Stimulated activated CD4-positive, alpha-beta T cell treated with anti-CD3 and anti-CD28 coated beads, Interleukin-2, amount 100 ng/mL, for 24 hours (primary cell): ENCODE measurements at places on chromosomes 16 and 17.

DNA sequence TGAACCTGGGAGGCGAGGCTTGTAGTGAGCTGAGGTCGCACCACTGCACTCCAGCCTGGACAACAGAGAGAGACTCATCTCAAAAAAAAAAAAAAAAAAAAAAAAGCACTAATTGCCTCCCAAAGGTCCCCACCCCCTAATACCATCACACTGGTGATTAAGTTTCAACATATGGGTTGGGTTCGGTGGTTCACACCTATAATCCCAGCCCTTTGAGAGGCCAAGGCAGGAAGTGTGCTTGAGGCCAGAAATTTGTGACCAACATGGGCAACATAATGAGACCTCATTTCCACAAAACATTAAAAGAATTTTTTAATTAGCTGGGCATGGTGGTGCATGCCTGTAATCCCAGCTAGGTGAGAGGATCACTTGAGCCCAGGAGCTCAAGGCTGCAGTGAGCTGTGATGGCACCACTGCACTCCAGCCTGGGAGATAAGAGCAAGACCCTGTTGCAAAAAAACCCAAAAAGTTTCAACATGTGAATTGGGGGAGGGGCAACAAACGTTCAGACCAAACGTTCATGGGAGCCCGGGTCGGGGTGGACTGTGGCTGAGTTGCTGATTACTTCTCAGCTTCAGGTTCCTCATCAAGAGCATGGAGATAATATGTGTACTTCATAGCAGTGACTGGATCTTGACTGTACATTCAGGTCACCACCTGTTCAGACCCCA, 62.1 kb upstream of the NOL11 start:
- no peak for DNase-seq

- no peak for DNase-seq
Observed at GRCh38 chr17:59355702-59356325, 24.4 kb downstream of the YPEL2 start.

DNA sequence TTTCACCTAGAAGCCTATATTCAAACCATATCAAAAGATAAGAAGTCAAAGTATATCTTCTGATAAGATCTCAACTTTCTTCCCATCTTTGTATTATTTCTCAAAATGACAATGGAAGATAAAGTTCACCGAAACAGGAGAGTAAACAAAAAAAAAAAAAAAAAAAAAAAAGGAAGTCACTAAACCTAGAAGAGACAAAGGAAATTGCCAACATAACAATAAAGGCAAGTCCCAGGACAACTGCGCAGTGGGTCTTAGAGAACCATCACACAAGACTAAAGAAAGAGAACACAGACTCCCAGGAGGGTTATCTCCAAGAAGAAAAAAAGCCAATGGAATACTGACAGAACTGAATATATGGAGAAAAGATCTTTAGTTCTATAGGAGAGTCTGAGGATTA, 65.7 kb downstream of the SMURF2 start:
- DNase-seq: no peak

DNA sequence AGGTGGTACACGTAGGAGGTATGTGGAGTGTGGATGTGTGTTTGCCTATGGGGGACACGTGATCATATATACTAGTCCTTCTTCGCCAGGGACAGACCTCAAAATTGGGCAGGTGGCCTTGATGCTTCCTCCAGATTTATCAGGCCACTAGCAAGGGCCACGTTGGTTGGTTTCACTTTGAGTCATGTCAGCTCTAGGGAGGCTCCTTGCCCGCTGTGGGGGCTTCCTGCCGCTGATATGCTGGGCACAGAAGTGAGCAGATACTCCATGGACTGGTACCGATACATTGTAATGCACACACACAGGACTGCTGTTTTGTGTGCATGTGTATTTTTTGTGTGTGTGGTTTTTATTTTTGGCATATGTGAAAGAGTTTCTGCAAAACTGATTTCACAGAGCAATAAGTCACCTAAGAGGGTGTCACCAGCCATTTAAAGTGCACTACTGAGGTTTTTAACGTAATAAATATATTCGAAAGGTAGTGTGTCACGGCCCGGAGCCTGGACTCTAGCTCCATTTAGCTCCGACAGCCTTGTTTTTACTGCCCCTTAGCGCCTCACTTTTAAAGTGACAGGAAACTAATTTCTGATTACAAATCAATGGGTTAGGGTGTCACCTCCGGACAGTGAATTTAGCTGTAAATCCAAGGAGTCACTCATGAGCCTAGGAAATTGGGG, 605.5 kb upstream of the SALL1 start:
- DNase-seq: no peak

DNA sequence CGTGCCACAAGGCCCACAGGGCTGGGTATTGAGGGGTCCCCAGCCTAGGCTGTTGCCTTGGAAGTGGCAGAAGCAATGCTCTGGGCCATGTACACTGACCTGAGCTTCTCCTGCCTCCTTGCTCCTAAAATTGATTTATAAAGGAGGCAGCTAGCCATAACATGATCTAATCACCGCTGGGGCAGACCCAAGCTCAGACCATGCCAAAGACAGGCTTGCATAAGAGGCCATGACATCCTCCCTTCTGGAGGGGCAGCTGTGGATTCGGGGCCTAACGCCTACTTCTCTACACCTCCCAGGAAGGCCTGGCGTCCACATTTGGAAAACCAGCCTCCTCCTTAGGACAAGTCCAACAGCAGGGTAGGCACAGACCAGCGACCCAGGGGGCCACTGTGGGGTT, 12.3 kb downstream of the HSD11B2 start:
- no peak for DNase-seq

GRCh38 chr17:64200080-64201032, 62.7 kb downstream of the TEX2 start:
- peak; percentile 30 for DNase-seq

DNA sequence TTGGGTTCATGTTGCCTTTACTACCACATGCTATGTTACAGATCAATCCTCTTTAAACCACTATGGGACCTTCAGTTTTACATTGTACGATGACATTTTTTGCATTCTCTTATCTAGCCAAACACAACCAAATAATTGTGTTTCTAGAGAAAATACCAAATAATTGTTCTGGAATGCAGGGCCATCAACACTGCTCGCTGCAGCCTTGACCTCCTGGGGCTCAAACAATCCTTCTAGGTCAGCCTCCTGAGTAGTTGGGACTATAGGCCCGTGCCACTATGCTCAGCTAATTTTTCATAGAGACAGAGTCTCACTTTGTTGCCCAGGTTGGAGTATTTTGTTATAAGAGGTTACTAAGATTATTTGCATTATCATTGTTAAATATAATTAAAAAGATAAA, 237.5 kb upstream of the PMFBP1 start:
- no peak for DNase-seq

- DNase-seq: no peak
Observed at GRCh38 chr17:50721194-50722010, 2.0 kb downstream of the LUC7L3 start.

GRCh38 chr16:89422905-89423630, 67.3 kb downstream of the ANKRD11 start:
- DNase-seq: peak; percentile 64

DNA sequence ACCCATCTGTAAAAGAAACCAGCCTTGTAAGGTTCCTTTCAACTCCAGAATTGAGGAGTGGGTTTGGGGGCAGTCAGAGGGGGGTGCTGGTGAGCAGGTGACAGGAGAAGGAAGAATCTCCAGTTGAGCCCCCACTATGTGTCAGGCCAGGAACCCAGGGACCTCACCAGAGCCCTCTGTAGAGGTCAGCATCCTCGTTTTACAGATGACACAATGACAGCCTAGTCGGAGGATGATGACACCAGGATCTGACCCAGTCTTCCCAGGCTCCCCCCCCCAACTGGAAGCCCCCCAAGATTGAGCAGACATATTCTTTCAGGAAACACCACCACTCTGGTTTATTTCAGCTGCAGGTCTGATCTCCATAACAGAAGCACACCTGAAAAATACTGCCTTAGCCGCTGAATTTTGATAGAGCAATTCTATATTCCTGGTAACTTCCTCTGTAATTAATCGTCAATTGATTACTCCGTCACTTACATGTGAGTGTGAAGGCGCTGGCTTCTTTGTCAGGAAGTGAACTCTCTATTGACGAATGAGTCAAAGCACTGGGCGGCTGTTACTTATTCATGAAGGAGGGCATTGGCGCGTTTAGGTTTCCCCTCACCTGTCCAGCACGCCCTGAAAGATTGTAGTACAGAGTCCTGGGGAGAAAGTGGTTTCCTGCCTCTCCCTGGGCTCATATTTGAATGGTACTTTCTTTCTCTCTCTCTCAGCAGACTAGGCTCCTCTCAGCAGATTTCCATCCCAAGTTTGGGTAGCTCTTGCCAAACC, 21.2 kb downstream of the SOCS3 start:
- no peak for DNase-seq

DNA sequence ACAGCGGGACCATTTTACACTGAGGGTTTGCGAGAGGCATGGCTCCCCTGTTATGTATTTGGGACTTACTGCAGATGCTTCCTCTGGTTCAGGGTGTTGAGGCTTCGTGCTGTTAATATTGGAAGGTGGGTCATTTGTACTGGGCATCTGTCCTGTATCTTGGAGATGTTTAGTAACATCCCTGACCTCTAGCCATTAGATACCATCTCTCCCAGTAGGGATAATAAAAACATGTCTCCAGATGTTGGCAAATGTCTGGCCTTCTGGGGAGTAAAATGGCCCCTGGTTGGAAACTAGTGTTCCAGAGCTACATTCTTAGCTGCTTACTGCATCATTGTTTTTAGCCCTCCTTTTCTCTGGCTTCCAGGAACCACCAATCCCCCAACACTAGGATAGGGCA, 388.0 kb downstream of the WWOX start:
- DNase-seq: no peak

- no peak for DNase-seq
Observed at GRCh38 chr16:8850279-8850885, 18.4 kb downstream of the CARHSP1 start.

- no peak for DNase-seq
Observed at GRCh38 chr16:57352636-57353047, 5.9 kb upstream of the CCL22 start.

- no peak for DNase-seq
Observed at GRCh38 chr16:81468269-81468902, 23.8 kb downstream of the CMIP start.

DNA sequence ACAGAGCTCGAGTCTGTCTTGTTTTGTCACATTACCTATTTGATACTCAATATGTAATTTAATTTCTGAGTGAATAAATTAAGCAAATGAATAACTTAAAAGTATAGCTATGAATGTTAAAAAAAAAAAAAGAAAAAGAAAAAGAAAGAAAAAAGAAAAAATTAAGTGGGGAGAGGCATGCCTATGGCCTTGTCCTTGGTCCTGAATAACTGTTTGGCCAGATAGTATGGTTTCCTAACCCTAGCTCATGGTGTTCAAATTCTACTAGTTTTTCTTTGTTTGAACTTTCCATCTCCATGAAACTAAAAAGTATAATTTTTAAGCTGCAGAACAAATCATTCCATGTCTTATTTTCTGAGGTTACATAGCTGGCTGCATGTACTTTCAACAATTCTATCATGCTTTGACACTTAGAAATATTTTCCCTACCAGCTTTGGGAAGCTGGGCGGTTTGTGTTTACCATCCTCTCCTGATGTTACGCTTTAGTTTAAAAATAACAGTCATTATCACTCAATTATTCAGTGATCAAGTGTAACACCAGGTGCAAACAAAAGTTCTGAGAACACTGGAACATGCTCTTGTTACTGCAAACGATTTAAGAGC, 31.8 kb downstream of the TOX3 start:
- DNase-seq: no peak

DNA sequence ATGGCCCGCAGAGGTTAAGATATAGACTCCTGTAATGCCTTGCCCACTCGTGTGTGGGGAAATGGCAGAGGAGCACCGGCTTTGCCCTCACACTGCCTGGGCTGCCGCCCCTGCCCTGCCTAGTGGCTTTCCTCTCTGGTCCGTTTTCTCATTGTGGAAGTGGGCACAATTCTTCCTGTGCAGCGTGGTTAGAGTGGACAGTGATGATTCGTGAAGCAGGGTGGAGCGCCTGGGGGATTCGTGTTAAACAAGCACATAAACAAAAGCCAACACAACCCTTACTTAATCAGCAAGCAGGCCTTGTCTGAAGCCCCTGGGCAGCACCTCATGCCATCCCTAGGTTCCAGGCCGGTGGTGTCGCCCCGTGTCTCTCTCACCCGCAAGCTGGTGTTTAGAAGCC, 269.7 kb downstream of the SEC14L1 start:
- no peak for DNase-seq

- DNase-seq: peak; percentile 56
Observed at GRCh38 chr17:75344666-75345065, 55.4 kb upstream of the SLC25A19 start.

GRCh38 chr17:2054512-2055291, at the start of gene HIC1:
Gene HIC1 (plus strand): TSS chr17:2055103. CDS start chr17:2056691, 1,588 bp downstream.
- peak; percentile 80 for DNase-seq

GRCh38 chr17:17683710-17684365, 2.6 kb downstream of the RAI1 start:
- no peak for DNase-seq

- no peak for DNase-seq
Observed at GRCh38 chr17:66678061-66678460, 156.9 kb upstream of the CACNG5 start.

DNA sequence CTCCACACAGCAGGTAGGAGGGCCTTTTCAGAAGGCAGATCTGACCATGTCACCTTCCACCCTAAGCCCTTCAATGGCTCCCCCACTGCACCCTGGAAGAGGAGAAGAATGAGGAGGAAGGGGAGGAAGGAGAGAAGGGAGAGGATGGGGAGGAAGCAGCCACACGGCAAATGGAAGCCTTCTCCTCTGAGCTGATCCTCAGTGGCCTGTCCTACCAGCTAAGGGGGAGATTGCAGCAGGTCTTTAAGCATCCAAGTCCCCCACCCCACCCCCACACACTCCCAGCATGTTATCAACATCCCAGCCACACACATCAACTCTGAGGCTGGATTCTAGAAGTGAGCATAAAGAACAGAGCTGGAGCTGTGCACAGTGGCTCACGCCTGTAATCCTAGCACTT, 46.2 kb upstream of the RBFOX3 start:
- peak; percentile 10 for DNase-seq

- peak; percentile 6 for DNase-seq
Observed at GRCh38 chr17:57675427-57676387, 69.4 kb downstream of the CCDC182 start.

DNA sequence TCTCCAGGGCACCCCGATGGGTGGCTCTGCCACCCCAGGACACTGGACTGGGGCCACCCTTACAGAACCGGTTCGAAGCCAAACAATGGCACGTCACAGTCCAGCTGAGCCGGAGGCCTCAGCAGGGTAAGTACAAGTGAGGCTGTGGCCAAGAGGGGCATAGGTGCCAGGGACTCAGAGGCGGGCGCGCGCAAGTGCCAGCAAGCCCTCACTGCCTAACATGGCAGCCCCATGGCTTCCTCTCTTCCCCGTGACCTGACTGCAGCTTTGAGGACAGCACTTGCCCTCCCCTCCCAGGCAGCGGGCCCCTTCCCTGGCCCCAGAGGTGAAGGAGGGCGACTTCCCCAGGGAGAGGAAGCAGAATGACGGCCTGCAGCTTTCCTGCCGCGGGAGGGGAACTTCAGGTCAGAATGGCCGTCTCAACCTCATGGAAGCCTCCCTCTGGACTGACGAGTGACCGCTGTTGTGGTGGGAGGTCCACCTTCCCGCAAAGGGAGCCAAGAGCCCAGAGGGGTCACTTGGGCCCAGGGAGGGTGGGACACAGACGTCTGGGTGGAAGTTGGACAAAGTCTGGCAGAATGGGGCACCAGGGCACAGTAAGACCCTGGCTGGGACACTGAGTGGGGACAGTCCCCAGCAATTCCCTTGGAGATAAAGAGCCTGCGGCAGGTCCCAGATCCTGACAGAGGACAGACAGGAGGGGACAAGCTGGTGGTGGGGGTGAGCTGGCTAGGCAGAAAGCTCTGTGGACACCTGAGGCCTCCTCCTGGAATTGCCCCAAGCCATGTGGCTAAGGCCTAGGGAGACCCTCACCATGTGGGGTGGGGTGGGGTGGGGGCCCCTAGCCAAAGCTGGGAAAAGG, 52.1 kb upstream of the TOB1 start:
- DNase-seq: no peak

GRCh38 chr17:49193513-49194296, 16.7 kb downstream of the GNGT2 start:
- no peak for DNase-seq
